ENCODE measurements at places on chromosomes 1 and 21.

DNA sequence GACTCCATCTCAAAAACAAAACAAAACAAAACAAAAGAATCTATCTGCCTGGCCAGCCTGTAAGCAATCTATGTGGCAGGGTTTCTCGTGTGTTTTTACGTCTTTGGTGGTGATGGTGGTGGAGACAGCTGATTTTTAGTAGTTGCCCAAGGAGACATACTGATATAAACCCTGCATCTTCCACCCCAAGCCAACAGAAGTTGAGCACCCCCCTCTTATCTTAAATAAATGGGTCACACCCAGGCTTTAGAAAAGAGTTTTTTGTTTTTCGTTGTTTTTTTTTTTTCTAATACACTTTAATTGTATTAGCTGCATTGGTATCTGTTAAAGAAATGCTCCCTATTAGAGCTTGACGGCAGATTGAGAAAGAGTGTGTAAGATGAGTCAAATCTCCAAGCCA lies 134.7 kb downstream of the GLUL start:
- DNase-seq: no peak

- DNase-seq: no peak
Observed at GRCh38 chr21:15801352-15801863, 71.6 kb downstream of the USP25 start.

- no peak for DNase-seq
Observed at GRCh38 chr1:97461782-97462181, 459.1 kb downstream of the DPYD start.

GRCh38 chr21:25983745-25984144 lies 186.8 kb downstream of the APP start:
- no peak for DNase-seq

GRCh38 chr1:218473522-218473921 lies 128.4 kb downstream of the TGFB2 start:
- no peak for DNase-seq

DNA sequence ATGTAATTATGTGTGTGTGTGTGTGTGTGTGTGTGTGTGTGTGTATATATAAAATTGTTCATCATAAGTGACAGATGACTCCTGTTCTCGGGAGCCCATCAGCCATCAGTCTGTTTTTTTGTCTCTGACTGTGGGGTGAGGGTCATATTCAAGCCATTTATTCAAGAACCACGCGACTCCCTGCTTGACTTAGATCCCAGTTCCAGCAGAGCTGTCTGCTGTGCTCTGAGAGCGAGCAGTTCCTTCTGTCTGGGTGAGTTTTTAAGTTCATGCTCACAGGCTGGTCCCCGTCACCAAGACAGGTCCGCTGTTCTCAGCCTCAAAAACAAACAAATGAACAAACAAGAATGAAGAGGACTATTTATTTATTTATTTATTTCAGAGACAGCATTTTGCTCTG lies 18.3 kb upstream of the NPPB start:
- DNase-seq: no peak

GRCh38 chr1:25427696-25428095 lies 3.0 kb upstream of the MACO1 start:
- no peak for DNase-seq
